Left cardiac atrium (tissue), 4 donors: ENCODE measurements at places on chromosomes 1 and 21.

DNA sequence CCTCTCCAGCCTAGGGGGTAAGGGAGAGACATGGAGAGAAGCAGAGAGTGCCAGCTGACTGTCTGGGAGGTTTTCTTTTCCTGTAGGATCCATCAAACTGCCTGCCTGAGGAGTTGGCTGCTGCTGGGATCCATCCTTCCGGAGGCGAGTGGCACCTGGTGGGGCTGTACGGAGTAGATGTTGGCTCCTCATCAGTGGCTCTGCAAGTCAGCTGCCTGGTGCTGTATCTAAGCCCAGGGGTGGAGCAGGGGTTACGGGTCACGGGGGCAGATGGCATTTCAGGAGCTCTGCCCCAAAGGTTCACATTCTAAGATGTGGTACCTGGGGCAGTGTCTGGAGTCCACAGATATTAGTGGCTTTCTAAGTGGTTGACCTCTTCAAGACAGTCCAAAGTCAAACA lies 128.0 kb downstream of the ACTL8 start:
- no peak for DNase-seq

DNA sequence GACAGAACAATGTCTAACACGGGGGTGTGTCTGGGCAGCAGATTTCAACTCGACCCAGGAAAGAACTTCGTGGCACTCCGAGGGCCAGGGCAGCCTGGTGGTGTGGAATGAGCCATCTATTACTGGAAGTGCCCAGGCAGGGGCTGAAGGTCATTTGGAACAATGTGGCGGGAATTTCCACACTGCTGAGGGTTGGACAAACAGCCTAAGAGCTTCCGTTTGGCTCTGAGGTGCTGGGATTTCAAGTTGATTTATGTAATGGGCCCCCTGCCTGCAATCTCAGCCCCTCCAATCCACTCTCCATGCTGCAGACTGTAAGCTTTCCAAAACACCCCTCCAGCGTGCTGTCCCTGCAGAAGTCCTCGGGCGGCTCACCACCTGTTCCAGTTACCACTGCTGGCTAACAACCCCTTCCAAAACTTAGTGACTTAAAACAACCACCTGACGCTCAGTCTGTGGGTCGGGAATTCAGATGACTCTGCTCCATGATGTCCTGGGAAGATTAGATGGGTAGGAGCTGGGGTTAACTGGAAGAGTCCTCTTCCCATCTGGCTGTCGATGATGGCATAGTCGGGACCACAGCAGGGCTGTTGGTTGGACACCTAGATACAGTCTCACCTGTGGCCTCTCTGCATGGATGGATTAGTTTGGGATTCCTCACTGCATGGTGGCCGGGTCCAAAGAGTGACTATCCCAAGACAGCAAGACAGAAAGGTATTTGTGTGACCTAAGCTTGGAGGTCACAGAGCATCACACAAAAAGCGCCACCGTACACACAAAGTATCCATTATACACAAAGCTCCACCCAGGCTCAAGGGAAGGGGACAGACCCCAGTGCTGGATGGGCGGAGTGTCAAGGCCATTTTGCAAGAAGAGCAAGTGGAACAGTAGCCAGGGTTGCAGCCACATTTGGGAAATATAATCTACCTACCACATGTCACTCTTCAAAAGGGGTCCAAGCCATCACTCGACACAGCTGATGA lies 89.7 kb upstream of the IFFO2 start:
- DNase-seq, result no peak

- DNase-seq, result no peak
Observed at GRCh38 chr1:13682444-13682843, 17.5 kb upstream of the PRDM2 start.

- DNase-seq, result no peak
Observed at GRCh38 chr1:14737561-14738094, 139.1 kb downstream of the KAZN start.

DNA sequence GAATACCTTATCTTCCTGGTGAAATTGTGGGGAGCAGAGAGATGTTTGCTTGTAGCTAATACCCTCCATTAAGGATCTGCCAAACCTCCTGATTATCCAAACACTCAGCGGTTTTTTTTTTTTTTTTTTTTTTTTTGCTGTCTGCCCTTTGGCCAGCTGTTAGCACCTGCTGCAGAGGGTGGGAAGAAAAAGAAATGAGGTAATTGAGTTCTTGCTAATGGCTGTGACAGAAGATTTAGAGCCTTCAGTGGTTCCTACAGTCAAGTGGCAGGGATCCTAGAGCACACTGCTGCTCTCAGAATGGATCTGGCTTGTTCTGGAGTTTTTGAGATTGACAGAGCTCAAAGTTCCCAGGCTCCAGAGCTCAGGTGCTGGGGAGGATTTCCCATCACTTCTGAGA lies 342.5 kb downstream of the DISC1 start:
- no peak for DNase-seq

DNA sequence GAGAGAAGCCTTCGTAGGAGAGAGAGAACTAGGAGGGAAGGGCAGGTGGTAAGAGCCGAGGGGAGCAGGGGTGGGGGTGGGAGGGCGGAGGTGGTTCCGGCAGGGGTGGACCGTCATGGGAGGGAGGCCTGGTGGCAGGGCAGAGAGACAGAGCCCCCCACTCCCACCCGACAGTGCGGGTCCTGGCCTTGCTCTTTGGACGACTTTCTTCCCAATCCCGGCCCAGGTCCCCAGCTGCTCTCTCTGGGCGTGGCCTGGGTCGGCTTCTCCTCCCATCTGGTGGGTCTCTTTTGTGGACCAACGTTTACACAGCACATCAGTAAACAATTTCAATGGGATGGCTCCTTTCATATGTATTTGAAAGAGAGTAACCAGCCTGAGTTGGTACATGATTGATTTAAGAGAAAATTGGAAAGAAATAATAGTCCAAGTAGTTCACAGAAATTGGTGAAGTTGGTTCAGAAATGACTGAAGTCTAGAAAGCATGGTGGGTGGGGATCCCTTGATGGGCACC lies 56.9 kb downstream of the LDLRAD2 start:
- no peak for DNase-seq

- no peak for DNase-seq
Observed at GRCh38 chr1:195909061-195909460, 699.2 kb downstream of the KCNT2 start.

GRCh38 chr1:241674805-241675384 lies 22.8 kb downstream of the WDR64 start:
- DNase-seq, result no peak

DNA sequence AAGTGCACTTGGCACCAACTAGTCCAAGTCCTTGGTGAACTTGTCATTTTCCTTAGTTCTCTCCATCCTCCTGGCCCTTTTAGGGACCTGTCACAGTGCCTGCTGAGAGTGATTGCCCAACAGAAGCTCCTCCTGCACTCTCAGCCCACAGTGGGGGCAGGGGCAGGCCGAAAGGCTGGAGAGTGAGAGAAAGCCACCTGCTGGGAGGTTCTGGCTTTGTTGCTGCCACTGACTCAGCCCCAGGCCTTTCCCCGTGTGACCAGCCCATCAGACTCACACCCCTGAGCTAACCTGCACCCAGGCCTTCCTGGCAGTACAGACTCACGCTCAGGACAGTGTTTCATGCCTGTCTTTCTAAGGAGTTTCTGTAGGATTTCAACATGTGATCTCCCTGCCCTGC lies 17.1 kb upstream of the PROK1 start:
- DNase-seq, result peak; percentile 44

GRCh38 chr1:207747627-207748492 lies 4.0 kb upstream of the CD46 start:
- DNase-seq, result no peak
